Stimulated activated naive CD4-positive, alpha-beta T cell treated with Interleukin-2 at 50 U/mL for 16 hours (primary cell): ENCODE measurements at places on chromosomes 1 and 21.
A peak's percentile ranks its signal among the peaks of the same experiment; 100 is the strongest.

DNA sequence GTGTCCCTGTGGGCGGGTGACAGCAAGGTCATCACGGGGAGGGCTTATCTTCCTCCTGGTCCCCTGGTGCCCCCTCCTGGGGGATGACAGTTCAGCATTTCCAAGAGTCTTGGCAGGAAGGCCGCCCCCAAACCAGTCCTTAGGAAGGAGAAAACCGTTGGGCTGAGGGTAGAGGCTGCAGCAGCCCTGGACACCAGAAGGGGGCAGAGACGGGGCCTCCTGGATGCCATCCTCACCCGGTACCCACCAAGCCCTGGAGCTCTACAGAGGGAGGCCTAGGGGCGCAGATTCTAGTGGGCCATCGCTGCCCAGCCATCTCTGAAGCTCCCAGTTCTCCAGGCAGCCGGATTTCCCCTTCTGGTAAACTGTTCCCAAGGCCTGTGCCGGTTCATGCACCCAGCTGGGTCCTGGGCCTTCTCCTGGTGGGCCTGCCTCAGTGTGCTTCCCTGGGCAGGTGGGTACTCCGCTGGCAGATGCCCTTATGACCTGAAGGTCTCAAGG is 14.8 kb upstream of the ZNF669 start:
- no peak for DNase-seq

DNA sequence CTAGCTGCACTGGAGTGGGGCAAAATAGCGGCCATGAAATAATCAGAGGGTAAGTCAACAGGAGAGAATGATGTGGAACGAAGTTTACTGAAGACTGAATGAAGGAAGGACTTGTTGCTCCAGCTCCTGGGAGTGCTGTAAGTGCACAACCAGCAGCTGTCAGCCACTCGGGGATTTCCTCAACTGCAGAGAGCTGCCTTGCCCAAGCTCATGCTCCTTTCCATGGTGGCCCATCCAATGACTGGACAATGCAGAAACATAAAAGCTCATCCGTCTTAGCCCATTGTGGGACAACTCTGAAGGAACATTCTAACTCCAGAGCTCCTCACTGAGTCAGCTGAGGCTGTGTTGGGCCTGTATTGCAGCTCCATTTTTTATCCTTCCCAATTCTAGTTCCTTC is 21.1 kb upstream of the RBM15 start:
- no peak for DNase-seq

GRCh38 chr21:33514229-33514628 is 22.7 kb upstream of the DNAJC28 start:
- DNase-seq: no peak

- no peak for DNase-seq
Measured at GRCh38 chr1:55310505-55310971, 95.4 kb upstream of the USP24 start.

- DNase-seq: peak; percentile 58
Measured at GRCh38 chr21:33976082-33977016, 60.7 kb upstream of the ATP5PO start.

DNA sequence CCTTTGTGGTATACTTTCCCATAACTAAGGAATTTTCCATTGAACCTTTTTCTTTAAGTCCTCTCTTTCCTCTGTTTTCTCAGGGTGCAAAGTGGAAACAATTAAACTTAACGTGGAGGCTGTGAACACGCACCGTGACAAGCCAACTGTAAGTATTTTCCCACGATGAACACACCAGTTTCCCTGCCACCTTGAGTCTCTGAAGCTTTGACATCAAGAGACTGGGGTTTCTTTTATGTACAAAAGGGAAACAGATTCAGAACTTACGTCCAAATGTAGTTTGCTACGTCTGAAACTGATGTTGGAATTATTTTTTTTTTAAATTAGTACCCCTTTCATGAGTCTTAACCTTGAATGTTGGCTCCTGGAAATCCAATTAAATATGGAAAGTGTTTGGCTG is 17.2 kb upstream of the C4BPB start:
- DNase-seq: no peak

DNA sequence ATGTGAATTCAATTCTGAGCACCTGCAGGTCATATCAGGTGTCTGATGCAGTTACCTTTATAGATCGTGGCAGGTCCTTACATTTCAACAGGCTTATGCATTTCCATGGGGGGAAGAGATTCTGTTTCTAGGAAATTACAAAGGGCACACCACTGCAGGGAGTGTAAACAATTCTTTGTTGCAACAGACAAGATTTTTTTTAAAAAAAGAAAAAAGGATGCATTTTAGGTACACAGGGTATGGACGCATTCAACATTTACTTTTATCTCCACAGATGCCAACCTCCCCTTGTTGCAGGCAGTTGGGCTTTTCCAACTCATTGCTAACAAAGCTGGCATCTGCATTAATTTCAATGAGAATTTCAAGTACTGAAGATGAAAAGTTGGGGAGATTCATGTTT is 13.5 kb upstream of the TEKT2 start:
- DNase-seq: no peak

DNA sequence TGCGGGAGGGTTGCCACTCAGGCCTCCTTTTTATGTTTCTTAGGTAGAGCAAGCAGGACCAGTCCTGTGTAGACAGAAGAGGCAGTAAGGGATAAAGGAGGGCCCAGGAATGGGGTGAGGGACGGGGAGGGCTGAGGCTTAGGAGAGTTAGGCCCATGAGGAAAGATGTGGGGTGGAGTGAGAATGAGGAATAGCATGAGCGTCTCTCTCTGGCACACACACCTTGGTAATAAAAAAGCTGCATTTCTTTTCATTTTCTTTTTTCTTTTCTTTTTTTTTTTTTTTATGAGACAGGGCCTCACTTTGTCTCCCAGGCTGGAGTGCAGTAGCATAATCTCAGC is 7.6 kb upstream of the HSPG2 start:
- no peak for DNase-seq

DNA sequence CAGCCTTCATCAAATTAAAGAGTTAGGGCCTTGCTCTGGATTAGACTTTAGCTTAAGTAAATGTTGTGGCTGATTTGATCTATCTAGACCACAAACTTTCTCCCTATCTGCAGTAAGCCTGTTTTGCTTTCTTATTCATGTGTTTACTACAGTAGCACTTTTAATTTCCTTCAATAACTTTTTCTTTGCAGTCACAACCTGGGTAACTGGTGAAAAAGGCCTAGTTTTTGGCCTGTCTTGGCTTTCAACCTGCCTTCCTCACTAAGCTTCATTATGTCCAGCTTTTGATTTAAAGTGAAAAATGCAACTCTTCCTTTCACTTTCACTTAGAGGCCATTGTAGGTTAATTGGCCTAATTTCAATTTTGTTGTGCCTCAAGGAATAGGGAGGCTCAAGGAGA is 12.5 kb upstream of the LPGAT1 start:
- DNase-seq: no peak

DNA sequence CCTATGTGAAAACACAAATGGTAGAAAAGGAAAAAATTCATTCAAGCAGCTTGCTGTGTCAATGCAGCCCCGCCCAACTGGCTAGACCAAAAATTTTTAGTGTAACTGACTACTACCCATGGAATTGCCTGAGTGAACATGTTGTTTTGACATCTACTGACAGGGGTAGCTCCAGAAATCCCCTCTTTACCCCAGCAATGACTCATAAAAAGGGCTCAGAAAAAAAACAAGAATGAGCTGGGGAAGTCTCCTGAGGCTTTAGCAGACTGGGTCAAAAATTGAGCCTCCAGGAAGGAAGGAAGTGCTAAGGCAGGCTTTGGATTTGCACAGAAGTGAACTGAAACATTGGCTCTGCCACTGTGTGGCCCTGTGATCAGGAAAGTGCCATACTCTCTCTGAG is 24.4 kb upstream of the FGGY start:
- DNase-seq: no peak

GRCh38 chr1:1922956-1923833 is 4.1 kb upstream of the TMEM52 start:
- DNase-seq: no peak

- DNase-seq: no peak
Measured at GRCh38 chr1:29310616-29311180, 74.4 kb downstream of the PTPRU start.

- no peak for DNase-seq
Measured at GRCh38 chr1:183303323-183303645, 114.9 kb downstream of the NMNAT2 start.

DNA sequence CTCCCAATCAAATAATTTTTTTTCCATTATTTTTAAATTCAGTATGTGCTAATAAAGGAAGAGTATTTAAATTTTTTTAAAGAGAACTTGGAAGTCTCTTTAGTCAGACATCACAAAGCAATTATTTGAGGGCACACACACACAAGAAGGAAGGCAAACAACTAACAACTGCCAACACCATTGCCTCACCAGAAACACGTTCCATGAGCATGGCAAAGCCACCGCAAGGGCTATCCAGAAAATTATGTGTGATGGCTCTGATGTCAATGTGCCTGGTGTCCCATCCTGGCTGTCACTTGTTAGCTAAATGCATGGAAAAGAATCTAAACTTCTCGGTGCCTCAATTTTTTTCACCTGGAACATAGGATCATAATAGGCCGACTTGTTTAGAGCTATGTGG is 262.9 kb downstream of the SEC16B start:
- no peak for DNase-seq

DNA sequence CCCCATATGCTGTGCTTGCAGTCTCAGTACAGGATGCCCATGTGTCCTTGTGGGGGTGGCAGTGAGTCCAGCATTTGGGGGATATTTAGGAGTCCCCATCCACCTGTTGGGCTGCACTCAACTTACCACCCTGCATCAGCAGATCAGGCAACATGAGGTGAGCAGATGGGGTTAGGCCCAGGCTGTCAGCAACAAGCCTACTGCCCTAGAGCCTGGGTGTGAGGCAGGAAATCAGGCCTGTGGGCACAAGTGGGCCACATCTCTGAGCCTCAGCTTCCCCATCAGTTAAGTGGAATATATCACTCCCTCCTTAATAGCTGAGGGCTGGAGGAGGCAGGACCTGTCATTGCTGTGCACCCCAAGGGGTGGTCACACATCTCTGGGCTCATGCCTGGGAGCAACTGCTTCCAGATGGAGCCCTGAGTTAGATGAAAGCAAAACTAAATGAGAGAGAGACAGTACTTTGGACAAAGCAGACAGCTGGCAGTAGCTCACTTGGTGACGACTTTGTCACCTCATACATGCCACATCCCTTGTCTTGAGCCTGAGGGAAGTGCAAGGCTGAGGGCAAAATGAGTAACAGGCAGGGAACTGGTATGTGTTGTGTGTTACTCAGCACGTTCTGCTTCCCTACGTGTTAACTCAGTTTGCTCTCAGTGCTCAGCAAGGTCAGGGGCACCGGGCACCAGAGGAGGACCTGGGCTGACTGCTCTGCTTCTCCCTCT is 48.4 kb downstream of the TRIM11 start:
- DNase-seq: no peak

- DNase-seq: no peak
Measured at GRCh38 chr1:204123376-204123775, 28.5 kb downstream of the ETNK2 start.

DNA sequence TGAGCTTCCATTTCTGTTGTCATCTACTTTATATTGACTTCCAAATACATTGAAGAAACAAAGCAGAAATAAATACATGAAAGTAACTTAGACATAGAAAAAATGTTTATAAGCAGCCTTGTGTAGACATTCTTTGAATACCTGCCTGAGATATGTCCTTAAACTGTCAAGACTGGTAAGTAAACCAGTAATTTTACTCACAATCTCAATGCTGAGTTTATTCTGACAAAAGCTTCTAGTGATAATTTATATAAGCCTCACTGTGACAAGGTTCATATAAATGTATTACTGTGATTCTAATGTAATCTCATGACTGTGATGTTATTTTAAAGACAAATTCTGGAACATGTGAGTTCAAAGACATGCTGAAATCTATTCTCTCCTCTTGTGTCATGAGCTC is 516.7 kb upstream of the B3GALT2 start:
- no peak for DNase-seq

- DNase-seq: no peak
Measured at GRCh38 chr1:31570906-31571305, 5.4 kb upstream of the TINAGL1 start.

- DNase-seq: no peak
Measured at GRCh38 chr1:110007046-110007830, 22.7 kb downstream of the AHCYL1 start.

DNA sequence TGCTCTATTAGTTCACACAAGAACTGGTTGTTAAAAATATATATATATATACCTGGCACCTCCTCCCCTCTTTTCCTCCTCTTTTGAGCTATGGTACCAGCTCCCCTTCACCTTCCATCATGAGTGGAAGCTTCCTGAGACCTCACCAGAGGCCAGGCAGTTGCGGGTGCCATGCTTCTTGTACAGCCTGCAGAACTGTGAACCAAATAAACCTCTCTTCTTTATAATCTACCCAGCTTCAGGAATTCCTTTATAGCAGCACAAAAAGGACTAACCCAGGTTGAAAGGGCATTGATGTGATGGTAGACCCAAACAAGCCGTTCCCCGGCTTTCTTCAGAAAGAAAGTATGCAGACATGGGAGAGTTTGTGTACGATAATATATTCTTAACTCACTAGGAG is 14.9 kb downstream of the RSPH1 start:
- DNase-seq: no peak

GRCh38 chr1:87958201-87958600 is 629.5 kb downstream of the LMO4 start:
- no peak for DNase-seq

DNA sequence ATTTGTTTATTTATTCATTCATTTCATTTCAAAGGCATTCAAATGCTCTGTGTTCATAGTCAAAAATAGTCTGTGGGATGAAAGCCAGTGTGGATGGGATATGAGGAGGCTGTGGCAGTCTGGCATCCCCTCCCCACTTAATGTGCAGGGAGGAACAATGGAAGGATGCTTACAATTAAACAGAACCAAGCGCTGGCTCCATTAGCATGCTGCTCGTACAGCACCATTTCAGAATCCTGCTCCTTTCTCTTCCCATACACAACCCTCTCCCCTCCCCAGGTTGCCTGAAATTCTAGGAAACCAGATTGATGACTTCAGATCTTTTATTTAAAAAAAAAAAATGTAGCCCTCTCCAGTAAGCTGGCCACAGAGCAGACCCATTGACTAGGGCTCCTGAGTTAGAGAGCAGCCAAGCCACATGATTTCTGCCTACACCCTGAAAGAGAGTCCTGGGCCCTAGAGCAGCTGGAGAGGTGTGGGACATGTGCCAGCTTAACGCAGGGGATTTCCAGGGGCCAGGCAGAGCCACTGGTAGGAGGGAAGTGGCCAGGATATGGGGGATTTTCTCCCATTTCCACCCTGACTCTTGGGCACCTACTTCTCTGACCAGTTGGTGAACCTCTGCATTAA is 205.2 kb downstream of the ASTN1 start:
- DNase-seq: no peak

DNA sequence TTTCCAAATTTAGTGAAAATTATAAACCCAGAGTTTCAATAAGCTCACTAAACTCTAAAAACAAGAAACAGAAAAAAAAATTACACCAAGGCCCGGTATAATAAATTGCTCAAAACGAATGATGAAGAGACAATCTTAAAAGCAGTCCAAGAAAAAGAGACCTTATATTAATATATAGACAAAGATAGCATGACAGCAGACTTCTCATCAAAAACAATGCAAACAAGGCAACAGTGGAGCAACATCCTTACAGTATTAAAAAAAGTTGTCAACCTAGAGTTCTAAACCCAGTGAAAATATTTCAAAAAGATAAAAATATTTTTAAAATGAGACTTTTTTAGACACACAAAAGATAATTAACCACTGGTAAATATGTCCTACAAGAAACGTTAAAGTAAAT is 46.7 kb downstream of the KIFAP3 start:
- no peak for DNase-seq
